Cardiac muscle cell (in vitro differentiated cells and primary cell): ENCODE measurements at places on chromosomes 13 and 19.
A peak's percentile ranks its signal among the peaks of the same experiment; 100 is the strongest.

DNA sequence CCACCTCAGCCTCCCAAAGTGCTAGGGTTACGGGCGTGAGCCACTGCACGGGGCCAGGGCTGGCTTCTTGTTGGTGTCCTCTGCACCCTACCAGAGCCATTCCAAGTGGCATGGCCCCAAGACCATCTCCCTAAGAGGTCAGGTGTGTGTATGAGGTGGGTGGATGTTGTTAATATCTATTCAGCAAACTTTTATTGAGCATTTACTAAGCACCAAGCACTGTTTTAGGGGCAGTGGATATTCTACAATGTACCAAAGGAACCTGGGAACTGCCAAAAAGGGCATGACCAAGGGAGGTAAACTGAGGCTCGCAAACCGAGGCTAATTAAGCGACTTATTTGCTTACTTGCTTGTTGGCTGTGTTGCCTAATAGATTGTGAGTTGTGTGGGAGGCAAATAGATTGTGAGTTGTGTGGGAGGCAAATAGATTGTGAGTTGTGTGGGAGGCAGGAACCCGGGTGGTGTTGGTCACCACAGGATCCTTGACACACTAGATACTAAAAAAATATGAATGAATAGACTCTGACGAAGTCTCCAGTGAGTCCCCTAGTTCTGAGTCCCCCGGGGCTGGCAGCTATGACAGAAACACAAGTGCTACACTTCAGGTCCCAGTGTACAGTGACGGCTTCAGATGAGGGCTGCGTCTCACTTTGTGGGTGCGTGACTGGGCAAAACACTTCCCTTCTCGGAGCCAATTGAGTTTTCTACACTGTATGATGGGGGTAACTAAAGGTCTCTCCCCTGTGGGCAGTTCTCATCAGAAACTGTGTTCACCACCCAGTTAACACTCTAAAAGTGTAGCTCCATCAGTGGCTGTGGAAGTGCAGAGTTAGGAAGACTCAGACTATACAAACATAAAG lies 5.0 kb upstream of the BICRA start:
- no peak for DNase-seq

GRCh38 chr13:40578055-40578454 lies 88.4 kb downstream of the FOXO1 start:
- no peak for DNase-seq

DNA sequence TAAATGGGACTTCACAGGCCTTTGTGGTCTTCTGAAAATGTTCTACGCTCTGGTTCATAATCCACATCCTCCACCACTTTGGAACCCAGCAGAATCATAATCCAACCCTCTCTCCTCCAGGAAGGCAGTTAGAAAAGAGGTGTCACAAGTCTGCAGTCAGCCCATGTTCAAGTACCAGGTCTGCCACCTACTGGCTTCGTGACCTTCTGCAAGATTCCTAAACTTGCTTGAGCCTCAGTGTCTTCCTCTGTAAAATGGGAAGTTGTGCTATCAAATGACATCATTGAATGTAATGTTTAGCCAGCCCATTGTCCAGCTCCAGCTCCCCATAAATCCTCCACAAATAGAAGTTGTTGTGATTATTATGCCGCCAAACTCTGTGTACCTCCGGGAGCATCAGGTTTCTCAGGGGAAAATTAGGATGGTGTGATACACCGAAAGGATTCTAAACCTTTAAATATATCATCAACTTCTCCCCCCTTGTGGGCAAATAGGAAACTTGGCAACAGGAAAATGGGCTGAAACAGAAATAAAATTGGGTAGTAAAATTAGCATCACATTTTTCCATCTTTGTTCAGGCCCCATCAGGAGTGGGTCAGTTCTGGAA lies 109.7 kb downstream of the NUFIP1 start:
- DNase-seq, result peak; percentile 77

GRCh38 chr13:113730258-113730691 lies 28.8 kb upstream of the TMEM255B start:
- no peak for DNase-seq

DNA sequence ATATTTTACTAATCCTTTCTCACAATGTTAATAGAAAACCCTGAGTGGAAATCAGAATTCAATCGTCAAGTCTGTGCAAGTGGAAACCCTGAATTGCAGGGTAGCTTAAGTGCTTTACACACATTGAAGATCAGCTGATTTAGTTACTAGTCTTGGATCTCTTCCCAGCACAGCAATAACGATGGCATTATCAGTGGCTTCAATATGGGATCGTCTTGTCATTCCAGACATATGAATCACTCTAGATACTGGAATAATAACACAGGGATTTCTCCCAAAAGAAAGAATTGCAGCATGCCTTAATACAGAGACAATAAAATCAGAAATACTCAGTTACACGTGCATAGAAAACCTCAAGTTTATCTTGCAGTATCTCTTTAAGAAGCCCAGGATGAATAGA lies 12.6 kb upstream of the METTL21C start:
- DNase-seq, result peak; percentile 92

DNA sequence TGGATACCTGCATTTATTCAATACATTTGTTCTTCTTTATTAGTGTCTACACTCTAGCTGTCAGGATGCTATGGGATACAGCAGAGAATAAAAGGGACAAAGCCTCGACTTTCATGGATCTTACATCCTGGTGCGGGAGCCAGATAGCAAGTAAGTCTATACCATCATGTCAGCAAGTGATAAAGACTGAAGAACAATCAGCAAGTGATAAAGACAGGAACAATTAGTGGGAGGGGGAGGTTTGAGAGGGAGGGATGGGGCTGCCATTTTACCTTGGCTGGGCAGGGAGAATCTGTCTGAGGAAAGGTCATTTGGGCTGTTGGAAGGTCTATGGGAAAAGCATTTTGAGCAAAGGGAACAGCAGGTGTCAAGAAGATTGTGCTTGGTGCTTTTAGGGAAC lies 2.6 kb upstream of the UBE2S start:
- no peak for DNase-seq
